ENCODE measurements at places on chromosomes 7 and 10.
A peak's percentile ranks its signal among the peaks of the same experiment; 100 is the strongest.

- DNase-seq: peak; percentile 24
Observed at GRCh38 chr10:110387983-110388686, 83.4 kb upstream of the SMNDC1 start.

GRCh38 chr7:8371742-8372141, 61.7 kb upstream of the NXPH1 start:
- no peak for DNase-seq

DNA sequence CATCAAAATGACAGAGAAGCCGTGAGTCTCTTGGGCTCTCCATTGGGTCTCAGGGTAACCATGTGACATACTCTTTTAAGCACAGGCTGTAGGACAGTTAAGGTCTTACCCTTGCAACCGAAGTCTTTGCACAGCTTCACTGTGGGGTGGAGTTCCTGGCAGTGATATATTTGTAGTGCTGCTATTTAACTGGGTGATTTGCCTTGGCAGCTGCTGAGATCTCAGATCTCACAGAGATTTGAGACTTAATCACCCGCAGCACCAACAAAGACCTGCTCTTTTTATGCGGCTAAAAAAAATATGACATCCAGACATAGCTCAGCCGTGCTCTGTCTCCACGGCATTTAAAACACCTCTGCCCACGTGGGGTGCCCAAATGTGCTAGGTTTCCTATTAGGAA, 63.4 kb upstream of the NPTX2 start:
- DNase-seq: no peak

DNA sequence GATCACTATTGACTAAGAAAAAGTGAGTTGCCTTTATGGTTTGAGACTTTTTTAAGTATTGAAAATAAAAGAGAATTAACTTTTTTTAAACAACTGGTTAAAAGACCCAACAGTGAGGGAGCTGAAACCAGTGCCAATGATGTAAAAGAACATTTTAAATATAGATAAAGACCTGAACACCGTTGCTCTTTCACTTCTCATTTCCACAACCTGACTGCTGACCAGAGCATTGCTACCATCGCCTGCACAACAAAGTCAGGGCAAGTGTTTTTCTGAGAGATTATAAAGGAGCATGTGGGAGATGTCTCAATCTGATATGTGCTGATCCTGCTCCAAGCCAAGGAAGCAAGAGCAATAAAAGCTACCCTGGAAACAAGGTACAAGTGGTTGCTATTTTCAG, 34.7 kb downstream of the IMMP2L start:
- no peak for DNase-seq

DNA sequence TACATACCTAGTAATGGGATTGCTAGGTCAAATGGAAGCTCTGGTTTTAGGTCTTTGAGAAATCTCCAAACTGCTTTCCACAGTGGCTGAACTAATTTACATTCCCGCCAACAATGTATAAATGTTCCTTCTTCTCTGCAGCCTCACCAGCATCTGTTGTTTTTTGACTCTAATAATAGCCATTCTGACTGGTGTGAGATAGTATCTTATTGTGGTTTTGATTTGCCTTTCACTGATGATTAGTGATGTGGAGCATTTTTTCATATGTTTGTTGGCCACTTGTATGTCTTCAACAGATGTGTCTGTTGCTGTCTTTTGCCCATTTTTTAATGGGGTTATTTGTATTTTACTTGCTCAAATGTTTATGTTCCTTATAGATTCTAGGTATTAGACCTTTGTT, 675.5 kb downstream of the SUGCT start:
- DNase-seq: no peak

DNA sequence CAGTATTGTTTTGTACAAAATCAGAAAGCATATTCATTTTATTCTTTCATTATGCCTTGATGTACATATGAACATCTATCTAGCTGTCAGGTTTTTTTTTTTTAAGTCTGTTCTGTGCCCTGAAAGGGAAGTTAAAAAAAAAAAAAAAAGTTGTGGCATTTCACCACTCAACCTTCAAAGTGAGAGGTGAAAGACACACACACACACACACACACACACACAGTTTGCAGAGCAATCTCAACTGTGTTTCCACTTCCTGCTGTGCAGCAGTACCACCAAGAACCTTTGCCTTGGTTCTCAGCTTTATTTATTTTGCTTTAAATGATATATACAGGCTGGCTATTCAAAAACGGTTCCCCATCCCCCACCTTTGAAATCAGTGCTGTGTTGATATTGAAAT, 955.6 kb downstream of the GATA3 start:
- no peak for DNase-seq

DNA sequence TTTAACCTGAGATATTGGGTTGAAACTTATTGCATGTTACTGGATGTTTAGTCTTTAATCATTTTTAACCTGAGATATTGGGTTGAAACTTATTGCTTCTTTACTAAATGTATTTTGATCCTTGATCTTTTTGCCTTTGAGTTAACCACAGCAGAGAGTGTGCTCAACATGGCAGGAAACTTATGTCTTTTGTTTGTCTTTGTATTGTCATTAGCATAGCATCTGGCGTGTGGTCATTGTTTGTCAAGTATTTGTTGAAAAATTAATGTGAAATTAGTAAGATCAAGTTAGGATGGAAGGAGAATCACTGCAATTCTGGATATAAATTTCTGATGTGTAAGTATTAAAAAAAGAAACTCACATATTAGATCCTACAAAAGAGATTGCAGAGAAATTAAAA, 8.2 kb downstream of the MRC1 start:
- no peak for DNase-seq

- DNase-seq: no peak
Observed at GRCh38 chr10:97589479-97589878, at the start of gene C10orf62. Gene C10orf62 (plus strand): TSS chr10:97589721. CDS start chr10:97589898, 177 bp downstream.

GRCh38 chr7:120052884-120053382, 220.0 kb upstream of the KCND2 start:
- no peak for DNase-seq

DNA sequence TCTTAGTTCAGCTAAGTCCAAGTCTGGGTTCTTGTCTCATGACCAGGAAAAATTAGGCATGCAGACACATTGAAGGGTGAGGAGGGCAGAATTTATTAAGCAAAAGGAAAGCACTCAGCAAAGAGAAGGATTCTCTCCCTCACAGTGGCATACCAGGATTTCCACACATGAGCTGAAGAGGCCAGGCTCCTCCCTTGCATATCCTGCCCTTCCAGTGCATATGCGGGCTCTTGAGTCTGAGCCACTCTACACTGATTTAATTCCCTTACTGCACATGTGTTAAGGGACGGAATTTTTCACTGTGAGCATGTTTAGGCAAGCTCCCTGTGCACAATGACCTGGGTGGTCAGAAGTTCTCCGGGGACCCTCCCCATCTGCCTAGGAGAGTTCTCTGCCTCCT, 652.7 kb upstream of the POM121L12 start:
- DNase-seq: no peak

GRCh38 chr10:48700071-48700470, 15.4 kb downstream of the WDFY4 start:
- no peak for DNase-seq

DNA sequence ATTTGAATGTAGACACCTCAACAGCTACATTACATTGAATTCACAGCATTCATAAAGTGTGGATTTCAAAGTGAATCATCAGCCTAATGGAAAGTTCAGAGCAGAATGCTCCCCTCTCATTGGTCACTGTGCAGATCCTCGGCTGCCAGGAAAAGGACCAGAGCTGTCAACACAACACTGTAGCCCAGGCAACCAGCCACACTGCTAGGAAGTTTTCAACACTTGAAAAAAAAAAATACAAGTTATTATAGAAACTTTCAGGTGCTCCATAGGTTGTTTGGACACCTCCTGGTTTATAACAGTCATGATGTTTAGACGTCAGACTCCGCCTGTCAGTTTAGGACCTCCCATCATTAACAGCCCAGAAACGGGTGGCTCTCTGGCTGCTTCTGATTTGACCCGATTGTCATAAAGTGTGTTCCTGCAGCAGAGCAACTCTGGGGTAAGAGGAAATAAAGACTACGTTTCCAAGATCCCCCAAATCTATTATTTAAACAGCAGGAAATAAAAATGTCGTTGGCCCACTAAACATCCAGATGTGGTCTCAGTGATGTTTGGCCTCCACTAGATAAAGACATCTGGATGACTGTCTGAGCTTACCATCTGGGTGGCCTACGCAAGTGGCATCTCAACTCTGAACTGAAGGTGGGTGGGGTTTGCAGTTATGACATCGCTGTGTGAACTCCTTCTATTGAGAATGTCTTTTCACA, 117.4 kb downstream of the CABCOCO1 start:
- DNase-seq: no peak

DNA sequence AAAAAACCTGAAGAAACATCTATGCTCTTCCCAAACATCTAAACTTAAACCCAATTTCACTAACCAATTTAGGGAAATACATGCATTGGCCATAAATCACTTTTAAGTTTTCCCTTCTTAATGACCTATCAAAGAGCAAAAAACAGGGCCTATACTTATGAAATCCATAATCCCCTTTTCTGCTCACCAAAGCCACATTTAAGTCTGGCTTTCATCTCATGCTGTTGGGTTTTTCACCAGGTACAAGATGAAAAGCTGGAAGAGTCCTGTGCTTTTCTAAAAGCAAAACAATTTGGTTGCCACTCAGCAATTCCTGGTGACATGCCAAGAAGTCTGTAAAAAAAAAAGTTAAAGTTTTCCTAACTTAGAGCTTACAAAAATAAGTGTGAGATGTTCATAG, 92.6 kb downstream of the HPSE2 start:
- DNase-seq: no peak

Data from stimulated activated CD4-positive, alpha-beta T cell treated with anti-CD3 and anti-CD28 coated beads, Interleukin-1b, Interleukin-23, amount 100 ng/mL, for 4 hours (primary cell).